Lower leg skin (tissue), 4 donors: ENCODE measurements at places on chromosomes 3 and 15. TPM values are rescaled to one million over a fixed set of nuclear protein-coding genes. Genes with fewer than 3 reads are reported as not detected.

CPN2 gene
- total RNA-seq: 0.10 TPM

RFTN1 gene
- 25.5 TPM for total RNA-seq

MASP1 gene
- 2.6 TPM for total RNA-seq

TTC21A gene
- 4.1 TPM for total RNA-seq

GPR149 gene
- 0.26 TPM for total RNA-seq

NR2E3 gene
- total RNA-seq: not detected

SCN11A gene
- total RNA-seq: not detected

ZNF619 gene
- 5.3 TPM for total RNA-seq
